ENCODE measurements at places on chromosomes 5 and 9.

- no peak for DNase-seq
Observed at GRCh38 chr9:19876569-19877316, 87.9 kb upstream of the SLC24A2 start.

DNA sequence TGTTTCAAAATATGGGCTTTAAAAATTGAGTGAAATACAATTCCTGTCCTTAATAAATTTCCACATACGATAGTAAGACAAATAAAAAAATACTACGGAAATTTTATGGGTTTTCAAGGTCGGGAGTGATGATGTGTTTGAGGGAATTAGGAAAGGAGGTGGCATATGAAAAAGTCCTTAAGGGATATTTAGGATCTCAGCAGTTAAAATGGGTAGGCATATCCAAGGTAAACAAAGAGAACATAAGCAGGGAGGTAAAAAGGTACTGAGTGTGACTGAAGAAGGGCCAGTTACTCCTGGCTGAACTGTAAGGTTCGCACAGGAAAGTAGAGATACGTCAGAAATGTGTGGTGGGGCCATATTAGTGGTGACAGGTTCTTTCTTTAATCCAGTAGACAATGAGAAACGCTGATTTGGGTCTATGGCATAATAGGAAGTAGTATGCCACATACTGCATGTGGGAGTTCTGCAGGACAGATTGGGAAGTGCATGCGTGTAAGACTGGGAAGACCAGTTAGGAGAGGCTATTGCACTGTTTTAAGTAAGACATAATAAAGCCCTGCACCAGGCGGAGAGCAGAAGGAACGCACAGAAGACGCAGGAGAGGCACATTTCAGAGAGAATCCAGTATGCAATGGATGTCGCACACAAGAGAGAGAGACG, 937 bp upstream of the HMGCR start:
- DNase-seq, result peak; percentile 72

DNA sequence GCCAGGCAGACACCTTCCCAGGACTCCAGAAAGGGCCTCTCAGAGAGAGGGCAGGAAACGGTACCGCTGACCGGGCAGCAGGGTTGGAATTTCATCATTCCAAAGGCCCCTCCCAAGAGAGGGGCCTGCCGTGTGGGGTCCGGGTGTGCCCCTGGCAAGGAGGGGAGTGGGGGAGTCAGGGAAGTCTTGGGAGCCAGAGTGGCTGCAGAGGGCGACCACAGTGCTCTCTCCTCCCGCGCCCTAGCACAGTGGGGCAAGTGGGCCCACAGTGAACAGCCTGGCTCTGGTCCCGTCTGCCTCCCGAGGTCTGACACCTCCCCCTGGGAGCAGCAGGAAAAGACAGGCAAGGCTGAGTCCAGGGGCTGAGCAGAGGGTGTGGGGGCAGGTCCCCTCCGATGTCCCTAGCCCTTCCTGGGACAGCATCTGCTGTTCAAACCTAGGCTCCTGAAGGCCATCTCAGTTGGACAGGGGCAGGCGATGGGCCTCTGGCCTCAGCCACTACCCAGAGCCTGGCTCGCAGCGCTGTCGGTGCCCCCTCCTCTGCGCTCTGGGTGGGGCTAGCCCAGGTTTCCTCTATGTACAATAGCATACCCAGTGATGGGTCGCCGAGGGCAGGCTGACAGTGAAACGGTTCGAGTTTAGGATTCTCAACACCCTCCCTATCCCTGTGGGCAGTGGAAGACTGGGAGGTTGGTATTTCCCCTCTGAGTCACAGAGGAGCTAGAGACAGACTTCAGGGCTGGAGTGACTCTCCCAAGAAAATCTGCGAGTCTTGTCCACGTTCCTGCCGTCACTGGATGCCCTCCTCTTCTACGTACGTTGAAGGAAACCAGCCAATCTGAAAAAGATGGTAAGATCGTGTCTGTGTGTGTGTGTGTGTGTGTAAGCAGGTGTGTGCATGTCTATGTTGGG, 25.4 kb upstream of the SARDH start:
- DNase-seq, result no peak

DNA sequence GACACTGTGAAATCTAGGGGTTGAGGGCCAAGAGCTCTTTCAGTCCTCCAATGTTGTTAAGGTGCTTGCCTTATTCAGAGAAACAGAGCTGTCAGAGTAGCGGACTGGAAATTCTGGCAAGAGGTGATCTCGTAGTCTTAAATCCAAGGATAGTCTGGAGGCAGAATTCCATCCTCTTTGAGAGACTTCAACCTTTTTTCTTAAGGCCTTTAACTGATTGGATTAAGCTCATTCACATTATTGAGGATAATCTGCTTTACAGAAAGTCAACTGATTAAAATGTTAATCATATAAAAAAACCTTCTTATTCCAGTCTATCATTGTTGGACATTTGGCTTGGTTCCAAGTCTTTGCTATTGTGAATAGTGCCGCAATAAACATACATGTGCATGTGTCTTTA, 243.1 kb upstream of the COX7C start:
- DNase-seq, result no peak

- DNase-seq, result peak; percentile 13
Observed at GRCh38 chr9:104177003-104177611, 83.0 kb downstream of the SMC2 start.

DNA sequence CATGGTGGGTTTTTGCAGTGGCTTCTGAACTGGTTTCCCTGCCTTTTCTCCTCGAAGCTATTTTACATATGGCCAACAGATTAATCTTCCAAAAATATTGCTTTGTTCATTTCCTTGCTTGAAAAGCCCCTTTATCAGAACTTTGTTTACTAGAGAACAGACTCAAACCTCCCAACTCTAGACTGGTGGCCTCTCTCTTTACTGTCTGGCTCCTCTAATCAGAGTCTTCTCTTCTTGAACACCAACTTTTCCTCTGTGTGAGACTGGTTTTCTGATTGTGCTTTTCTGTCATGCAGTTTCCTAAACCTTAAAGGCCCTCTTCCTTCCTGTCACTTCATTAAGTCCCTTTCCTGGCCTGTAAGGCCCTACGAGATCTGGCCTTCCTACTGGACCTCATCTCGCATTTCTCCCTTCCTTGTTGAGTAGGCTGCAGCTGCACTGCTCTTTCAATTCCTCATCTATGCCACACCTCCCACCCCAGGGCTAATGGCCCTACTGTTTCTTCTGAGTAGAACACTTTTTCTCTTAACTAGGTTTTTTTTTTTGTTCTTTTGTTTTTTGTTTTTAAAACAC, 5.7 kb downstream of the C9orf43 start:
- DNase-seq, result no peak

GRCh38 chr9:93094658-93095204, 1.3 kb upstream of the CARD19 start:
- DNase-seq, result no peak

DNA sequence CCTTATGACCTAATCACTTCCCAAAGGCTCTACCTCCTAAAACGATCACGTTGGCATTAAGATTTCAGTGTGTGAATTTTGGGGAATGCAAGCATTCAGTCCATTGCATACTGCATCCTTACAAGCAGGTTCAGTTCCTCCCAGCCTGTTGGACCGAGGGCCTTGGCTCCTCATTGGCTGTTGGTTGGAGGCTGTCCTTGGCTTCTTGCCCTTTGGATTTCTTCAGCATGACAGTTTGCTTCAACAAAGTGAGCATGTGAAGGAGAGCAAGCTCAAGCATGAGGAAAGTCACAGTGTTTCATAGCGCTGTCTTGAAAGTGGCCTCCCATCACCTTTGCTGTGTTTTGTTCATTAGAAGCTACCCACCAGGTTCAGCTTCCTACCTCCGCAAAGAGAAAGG, 109.5 kb downstream of the GADD45G start:
- no peak for DNase-seq

GRCh38 chr9:121491111-121491510, 8.5 kb downstream of the GGTA1 start:
- DNase-seq, result no peak
